Stimulated activated CD8-positive, alpha-beta memory T cell treated with anti-CD3 and anti-CD28 coated beads, Interleukin-12 subunit alpha, Interleukin-12 subunit beta, amount 100 ng/mL, for 4 hours (primary cell): ENCODE measurements at places on chromosomes 16 and 17.

- DNase-seq, result no peak
Measured at GRCh38 chr16:70656712-70657263, 10.4 kb downstream of the IL34 start.

DNA sequence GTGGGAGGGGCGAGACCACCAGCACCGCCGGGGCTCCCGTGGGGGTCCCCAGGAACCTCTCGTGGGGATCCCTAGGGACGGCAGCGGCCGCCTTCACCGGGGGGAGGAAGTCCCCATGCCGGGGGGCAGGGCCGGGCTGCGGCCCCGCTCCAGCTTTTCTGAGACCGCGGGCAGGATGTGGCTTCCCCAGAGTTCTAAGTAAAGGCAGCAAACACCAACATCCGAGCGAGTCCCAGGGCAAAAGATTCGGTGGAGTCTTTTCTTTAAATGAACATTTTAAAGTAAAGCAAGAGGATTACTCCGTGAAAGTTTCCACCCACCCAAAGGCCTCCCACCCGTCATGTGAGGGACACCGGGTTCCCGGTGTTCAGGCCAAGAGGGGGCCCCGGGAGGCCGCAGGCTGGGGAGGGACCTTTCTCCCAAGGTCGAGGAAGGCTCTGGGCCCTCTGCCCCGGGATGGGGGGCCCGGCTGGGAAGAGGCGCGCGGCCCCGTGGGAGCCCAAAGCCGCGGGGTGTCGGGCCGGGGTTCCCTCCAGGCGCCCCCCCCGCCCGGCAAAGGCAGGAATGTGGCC lies 137.2 kb upstream of the RPH3AL start:
- peak; percentile 30 for DNase-seq

GRCh38 chr16:58418601-58419000 lies 26.3 kb downstream of the GINS3 start:
- DNase-seq, result no peak

- DNase-seq, result no peak
Measured at GRCh38 chr17:12691173-12691572, 25.5 kb downstream of the MYOCD start.

GRCh38 chr17:58315750-58316149 lies 12.8 kb downstream of the TSPOAP1 start:
- no peak for DNase-seq

- DNase-seq, result no peak
Measured at GRCh38 chr16:89600956-89601355, 12.5 kb upstream of the DPEP1 start.

GRCh38 chr17:69428252-69428980 lies 13.9 kb downstream of the MAP2K6 start:
- no peak for DNase-seq

GRCh38 chr16:56972403-56973293 lies 10.9 kb downstream of the CETP start:
- DNase-seq, result no peak

DNA sequence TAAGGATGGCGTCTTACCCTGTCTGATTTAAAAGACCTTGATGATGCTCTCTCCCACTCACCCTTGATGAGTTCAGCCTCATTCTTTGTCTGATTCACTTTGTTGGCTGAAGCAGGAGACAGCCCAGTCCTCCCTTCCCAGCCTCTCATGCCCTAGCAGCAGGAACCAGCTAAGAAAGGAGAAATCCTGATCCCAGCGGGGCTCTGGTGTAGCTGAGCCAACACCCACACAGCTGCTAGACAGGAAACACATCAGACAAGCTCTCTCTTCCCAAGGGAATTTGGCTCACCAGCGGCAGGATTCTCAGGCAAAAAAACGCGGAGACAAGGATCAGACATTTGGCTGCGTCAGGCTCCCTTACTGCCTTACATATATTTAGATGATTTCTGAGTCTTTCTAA lies 211.5 kb downstream of the CDH11 start:
- DNase-seq, result no peak

DNA sequence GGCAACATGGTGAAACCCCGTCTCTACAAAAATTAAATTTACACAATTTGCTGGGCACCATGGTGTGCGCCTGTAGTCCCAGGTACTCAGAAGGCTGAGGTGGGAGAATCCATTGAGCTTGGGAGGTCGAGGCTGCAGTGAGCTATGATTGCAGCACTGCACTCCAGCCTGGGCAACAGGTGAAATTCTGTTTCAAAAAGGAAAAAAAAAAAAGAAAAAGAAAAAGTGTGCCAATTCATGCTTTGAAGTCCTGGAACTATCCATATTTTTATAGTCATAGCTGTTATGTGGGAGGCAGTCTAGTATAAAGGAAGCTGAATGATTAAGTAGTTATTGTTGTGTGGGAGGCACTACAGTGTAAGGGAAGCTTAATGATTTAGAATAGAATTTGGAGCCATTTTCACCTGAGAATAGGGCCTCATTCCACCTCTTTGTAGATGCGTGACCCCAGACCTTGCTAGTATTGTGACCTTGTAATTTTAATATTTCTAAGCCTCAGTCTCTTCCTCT lies 31.6 kb downstream of the IQCK start:
- DNase-seq, result no peak

DNA sequence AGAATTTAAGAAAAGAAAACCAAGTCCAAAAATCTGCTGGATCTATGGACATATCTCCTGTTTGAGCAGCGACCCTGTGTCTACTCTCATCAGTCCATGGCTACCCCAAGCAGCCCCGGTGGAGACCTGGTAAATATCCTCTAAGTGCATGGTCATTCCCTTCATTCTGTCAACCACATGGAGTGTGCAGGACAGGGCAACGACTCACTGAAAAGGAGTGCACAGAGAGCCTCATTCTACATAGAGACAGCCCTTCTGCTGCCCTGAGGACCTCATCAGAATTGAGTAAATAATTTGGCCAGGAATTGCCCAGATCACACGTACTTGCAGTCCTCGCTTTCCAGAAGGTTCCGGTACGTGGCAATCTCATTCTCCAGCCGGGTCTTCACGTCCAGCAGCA lies 3.0 kb downstream of the KRT38 start:
- no peak for DNase-seq

DNA sequence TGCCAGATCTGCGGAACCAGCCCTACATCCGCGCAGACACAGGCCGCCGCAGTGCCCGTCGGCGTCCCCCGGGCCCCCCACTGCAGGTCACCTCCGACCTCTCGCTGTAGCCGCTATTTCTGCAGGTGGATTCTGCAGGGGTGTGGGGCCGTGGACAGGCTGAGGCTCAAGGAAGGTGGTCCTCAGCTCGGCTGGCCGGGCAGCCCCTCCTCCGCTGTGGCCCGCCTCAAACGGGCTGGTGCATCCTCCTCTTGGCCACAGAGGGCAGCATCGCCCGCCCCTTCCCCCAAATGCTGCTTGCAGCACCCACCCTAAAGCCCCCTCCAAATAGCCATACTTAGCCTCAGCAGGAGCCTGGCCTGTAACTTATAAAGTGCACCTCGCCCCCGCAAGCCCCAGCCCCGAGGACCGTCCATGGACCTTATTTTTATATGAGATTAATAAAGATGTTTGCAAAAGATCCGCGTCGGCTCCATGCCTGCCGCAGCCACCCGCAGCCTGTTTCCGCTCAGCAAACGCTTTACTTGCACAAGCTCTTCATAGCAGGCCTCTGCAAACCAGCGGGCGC lies 14.9 kb downstream of the SPATA32 start:
- DNase-seq, result no peak

- no peak for DNase-seq
Measured at GRCh38 chr16:55949518-55949917, 74.3 kb upstream of the CES5A start.

DNA sequence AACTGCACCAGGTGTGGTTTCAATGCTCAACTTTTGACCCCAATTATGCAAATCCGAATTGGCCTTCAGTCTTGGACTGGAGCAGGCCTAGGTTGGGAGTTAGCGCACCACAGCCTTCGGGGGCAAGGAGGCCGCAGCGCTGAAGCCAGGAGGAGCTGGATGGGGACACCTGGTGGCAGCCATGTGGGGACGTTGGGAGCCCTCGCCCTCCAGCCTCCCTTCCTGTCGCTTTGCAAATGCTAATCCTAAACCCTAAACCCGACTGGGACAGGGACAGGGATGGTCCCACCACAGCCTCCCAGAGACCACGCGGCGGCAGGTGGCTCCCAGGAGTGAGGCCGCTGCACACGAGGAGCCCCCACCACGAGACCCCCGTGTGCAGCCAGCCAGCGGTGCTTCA lies 58.7 kb downstream of the KLHDC4 start:
- DNase-seq, result no peak
